ENCODE measurements at places on chromosomes 1 and 21. TPM values are rescaled to one million over a fixed set of nuclear protein-coding genes. Genes with fewer than 3 reads are reported as not detected.

DNA sequence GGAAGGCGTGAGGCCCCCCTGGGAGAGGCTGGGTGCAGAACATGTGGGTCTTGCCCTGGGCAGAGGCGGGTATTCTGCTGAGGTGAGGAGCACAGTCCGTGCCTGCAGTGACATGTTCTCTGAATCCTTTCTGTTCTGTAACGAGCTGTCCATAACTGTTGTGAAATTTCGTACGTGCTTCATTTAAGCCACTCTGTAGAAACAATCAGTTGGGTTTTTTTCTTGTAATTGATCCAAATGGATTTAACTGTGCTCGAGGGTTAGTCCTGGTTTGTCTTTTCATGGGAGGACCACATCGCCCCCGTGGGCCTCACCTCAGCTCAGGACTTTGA, 45.4 kb upstream of the DIP2A start:
- H3K27ac ChIP-seq: peak overlapping the region; percentile 21
- H3K27me3 ChIP-seq: no peaks in the 10 kb centered on the region
- peaks cover 5% of the 10 kb centered on the region for H3K4me1 ChIP-seq
- H3K4me3 ChIP-seq: no peak overlapping the region

GRCh38 chr1:204357551-204358490, 1.9 kb downstream of the PLEKHA6 start:
- H3K36me3 ChIP-seq: no peaks in the 10 kb centered on the region
- H3K27me3 ChIP-seq: no peaks in the 10 kb centered on the region
- DNase-seq: no peak
- H3K4me3 ChIP-seq: no peak overlapping the region
- peaks cover 10% of the 10 kb centered on the region for H3K4me1 ChIP-seq

GOLT1A gene
- not detected for total RNA-seq

OR10Z1 gene
- not detected for total RNA-seq

Data from esophagus squamous epithelium (tissue), 5 donors.